Activated CD4-positive, alpha-beta T cell treated with anti-CD3 and anti-CD28 coated beads, Interleukin-2, amount 50 U/mL, for 1 hour (primary cell): ENCODE measurements at places on chromosomes 1 and 21.

GRCh38 chr1:55447488-55447887, 232.3 kb upstream of the USP24 start:
- no peak for DNase-seq

GRCh38 chr1:116036255-116036654, 59.9 kb downstream of the SLC22A15 start:
- DNase-seq, result no peak

GRCh38 chr1:94199398-94199797, 38.0 kb downstream of the ARHGAP29 start:
- no peak for DNase-seq

DNA sequence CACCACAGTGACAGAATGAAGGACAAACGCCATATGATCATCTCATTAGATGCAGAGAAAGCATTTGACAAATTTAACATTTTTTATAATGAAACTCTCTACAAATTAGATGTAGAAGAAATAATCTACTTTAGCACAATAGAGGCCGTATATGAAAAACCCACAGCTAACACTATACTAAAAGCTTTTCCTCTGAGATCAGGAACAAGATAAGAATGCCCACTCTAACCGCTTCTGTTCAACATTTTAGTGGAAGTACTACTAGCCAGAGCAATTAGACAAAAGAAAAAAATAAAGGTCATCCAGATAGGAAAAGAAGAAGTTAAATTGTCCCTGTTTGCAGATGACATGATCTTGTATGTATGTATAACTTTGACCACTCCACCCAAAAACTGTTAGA, 109.7 kb downstream of the SLC35F3 start:
- DNase-seq, result no peak

DNA sequence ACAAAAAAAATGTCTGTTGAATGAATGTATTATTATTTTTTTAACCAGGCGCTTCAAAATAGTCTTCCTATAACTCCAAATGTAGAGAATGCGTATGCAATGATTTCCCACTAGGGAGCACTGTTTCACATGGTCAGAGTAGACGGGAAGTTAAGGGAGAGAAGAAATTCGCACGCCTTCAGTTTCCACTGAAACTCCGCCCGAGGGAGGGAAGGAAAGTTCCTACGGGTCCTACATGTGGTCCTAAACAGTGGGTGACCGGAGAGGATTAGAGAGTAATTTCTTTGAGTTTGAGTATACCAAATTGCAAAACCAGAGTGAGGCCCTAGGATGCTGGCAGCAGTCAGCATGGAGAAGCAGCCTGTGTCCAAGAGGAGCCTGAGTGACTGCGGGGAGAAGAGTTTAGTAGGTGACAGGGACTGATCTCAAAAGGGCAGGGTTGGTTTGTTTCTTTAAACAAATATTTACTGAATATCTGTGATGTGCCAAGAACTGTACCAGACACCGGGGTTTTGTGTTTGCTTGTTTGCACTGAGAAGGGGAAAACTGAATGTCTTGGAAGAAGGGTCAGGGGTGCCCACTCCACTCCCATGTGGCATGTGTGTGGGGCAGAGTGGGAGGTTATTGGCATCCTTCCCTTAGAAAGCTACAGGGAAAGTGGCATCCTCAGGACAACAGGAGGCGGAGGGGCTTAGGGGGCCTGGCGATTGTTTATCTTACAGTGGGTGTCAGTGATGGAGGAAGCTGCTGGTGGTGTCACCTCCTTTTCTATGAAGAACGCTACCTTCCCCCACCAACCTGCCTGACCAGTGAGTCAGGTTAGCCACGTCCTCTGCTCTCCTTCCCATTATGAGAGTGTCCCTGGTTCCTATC, 22.8 kb downstream of the RNU5D-1 start:
- no peak for DNase-seq
